Activated T-helper 17 cell treated with anti-CD3 and anti-CD28 coated beads, Interleukin-2, amount 50 U/mL, for 72 hours (primary cell): ENCODE measurements at places on chromosomes 6 and 20. TPM values are rescaled to one million over a fixed set of nuclear protein-coding genes. Genes with fewer than 3 reads are reported as not detected.

GRCh38 chr6:160998766-160999165 is 7.2 kb downstream of the MAP3K4 start:
- peaks cover 25% of the 10 kb centered on the region for H3K36me3 ChIP-seq
- no peak overlapping the region for H3K27ac ChIP-seq
- no peak for ATAC-seq
- H3K27me3 ChIP-seq, result no peaks in the 10 kb centered on the region
- peaks cover 30% of the 10 kb centered on the region for H3K4me1 ChIP-seq

DNA sequence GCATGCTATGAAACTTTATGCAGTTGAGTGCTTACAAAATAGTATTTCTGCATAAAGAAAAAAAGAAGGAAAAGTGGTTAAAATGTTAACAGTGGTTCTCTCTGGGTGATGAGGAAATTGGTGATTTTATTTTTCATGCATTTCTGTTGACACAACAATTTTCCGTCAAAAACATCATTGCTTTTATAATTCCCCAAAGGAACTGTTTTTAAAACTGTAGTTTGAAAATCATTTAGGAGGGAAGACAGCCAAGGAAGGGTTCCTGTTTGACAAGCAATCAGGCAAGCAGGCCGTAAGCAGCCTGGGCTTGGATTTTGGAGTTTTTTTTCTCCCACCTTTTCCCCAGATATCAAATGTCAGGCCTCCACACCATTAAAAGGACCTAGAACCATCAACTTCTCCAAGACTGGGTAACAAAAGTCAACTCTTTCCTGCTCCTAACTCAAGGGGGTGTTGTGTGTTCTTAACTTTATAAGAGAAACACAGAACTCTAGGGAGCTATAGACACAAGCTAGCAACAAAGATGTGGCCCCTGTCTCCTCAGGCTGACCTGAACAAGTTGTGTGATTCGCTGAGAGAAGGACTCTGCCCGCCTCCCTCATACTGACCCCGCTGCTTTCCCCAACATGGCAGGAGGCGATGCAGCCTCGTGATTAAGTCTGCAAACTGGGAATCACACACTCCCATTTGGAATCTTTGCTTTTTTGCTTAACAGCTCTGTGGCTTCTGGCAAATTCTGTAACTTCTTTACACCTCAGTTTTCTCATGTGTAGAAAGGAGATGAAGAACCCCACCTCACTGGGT is 146.6 kb downstream of the BCAS1 start:
- H3K36me3 ChIP-seq, result no peaks in the 10 kb centered on the region
- H3K27me3 ChIP-seq, result no peaks in the 10 kb centered on the region
- ATAC-seq, result no peak
- no peak overlapping the region for H3K27ac ChIP-seq

DNA sequence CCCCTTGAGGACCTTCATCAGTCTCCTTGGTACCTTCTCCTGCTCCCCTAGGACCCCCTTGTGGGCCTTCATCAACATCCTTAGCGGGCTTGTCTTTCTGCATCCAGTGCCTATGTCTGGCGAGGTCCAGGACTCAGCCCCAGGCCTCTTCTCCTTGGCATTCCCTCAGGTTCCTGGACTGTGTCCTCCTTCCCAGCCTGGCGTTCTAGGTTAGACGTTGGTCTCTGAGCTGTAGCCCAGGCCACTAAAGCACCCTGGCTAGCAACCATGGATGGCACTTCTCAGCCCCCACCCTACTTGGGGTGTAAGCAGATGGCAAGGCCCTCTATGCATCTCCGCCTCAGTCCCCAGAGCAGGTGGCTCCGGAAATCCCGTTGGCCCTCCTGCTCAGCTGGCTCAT is 51.5 kb upstream of the NNAT start:
- H3K27ac ChIP-seq, result no peak overlapping the region
- H3K27me3 ChIP-seq, result peaks cover 8% of the 10 kb centered on the region
- no peaks in the 10 kb centered on the region for H3K36me3 ChIP-seq

DNA sequence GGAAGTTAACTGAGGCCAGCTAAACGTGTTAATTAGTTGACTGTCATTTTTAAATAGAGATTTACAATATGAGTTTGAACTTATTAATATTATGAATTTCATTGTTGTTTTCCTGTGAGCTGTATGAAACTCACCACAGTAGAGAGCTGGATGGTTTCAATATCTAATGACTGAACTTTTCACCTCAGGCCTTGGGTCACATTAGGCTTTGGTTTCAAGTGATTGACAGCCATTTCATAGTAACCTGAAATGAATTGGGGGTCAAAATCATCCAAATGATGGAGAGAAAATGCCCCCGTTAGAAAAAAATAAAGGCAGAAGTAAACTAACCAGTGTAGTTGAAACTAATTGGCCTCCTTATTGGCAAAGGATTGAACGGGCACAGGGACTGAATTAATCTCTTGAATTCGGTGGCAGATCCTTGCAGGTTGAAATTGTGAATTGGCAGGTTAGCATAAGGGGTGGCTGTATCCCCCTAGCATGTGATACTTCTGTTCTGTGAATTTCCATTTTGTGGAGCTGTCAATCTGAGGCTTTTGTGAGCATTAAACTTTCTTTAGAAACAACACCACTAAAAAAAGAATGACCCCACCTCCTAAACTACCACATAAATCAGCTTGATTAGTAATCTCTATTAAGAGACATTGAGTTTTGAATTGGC is 155.1 kb upstream of the MMS22L start:
- ATAC-seq, result no peak
- H3K4me1 ChIP-seq, result no peaks in the 10 kb centered on the region
- H3K27me3 ChIP-seq, result peaks cover 12% of the 10 kb centered on the region
- H3K27ac ChIP-seq, result no peak overlapping the region

- no peak for ATAC-seq
- H3K36me3 ChIP-seq, result no peaks in the 10 kb centered on the region
- H3K4me3 ChIP-seq, result no peak overlapping the region
- H3K27me3 ChIP-seq, result peaks cover 12% of the 10 kb centered on the region
- H3K27ac ChIP-seq, result no peak overlapping the region
These were observed 24.1 kb upstream of the PAX1 start for GRCh38 chr20:21681234-21681921.

DNA sequence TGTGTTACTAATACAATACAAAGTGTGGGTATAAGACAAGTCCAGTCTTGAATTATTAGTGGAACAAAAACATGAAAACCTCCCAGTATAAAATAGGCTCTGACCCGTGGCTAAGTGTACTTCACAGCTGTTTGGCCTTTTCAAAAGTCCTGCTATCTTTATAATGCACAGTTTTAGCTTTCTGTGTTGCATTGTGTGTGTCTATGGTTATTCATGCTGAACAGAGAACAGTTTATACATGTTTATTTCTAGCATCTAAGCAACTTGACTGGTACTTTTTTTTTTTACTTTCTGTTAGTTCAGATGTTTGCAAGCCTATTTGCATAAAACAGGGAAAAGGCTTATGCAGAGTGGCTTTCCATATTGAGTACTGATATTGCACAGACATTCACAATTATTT is 119.2 kb upstream of the CCN2 start:
- no peak overlapping the region for H3K27ac ChIP-seq
- ATAC-seq, result no peak
- H3K4me1 ChIP-seq, result no peaks in the 10 kb centered on the region
- H3K36me3 ChIP-seq, result no peaks in the 10 kb centered on the region
- H3K4me3 ChIP-seq, result no peak overlapping the region
- peaks cover 3% of the 10 kb centered on the region for H3K27me3 ChIP-seq

GRCh38 chr6:150830439-150831165 is 34.9 kb upstream of the MTHFD1L start:
- H3K4me3 ChIP-seq, result no peak overlapping the region
- H3K27me3 ChIP-seq, result no peaks in the 10 kb centered on the region
- no peaks in the 10 kb centered on the region for H3K4me1 ChIP-seq
- no peak for ATAC-seq
- no peak overlapping the region for H3K27ac ChIP-seq

- no peaks in the 10 kb centered on the region for H3K36me3 ChIP-seq
- no peak for ATAC-seq
- no peaks in the 10 kb centered on the region for H3K27me3 ChIP-seq
These were observed 2.5 kb downstream of the CHD6 start for GRCh38 chr20:41615676-41616075.

GRCh38 chr6:158457616-158458278 is 102.1 kb upstream of the TMEM181 start:
- H3K27ac ChIP-seq, result no peak overlapping the region
- no peak overlapping the region for H3K4me3 ChIP-seq
- H3K4me1 ChIP-seq, result no peaks in the 10 kb centered on the region
- no peak for ATAC-seq

GRCh38 chr20:6855796-6856195 is 88.3 kb downstream of the BMP2 start:
- no peak overlapping the region for H3K4me3 ChIP-seq
- no peaks in the 10 kb centered on the region for H3K27me3 ChIP-seq
- no peak for ATAC-seq
- no peaks in the 10 kb centered on the region for H3K4me1 ChIP-seq

GRCh38 chr6:139970591-139970991 is 596.1 kb upstream of the CITED2 start:
- ATAC-seq, result no peak
- no peaks in the 10 kb centered on the region for H3K36me3 ChIP-seq
- no peak overlapping the region for H3K4me3 ChIP-seq
- no peak overlapping the region for H3K27ac ChIP-seq
- H3K4me1 ChIP-seq, result peaks cover under 1% of the 10 kb centered on the region
- H3K27me3 ChIP-seq, result peaks cover 5% of the 10 kb centered on the region

- peaks cover 51% of the 10 kb centered on the region for H3K36me3 ChIP-seq
- peak overlapping the region; percentile 97 for H3K4me3 ChIP-seq
- no peak overlapping the region for H3K27ac ChIP-seq
These were observed 12.2 kb upstream of the TAF8 start for GRCh38 chr6:42038163-42038562.

- no peak overlapping the region for H3K4me3 ChIP-seq
- H3K36me3 ChIP-seq, result peaks cover 96% of the 10 kb centered on the region
- H3K27me3 ChIP-seq, result no peaks in the 10 kb centered on the region
- H3K27ac ChIP-seq, result peak overlapping the region; percentile 29
- H3K4me1 ChIP-seq, result peaks cover 10% of the 10 kb centered on the region
- ATAC-seq, result peak; percentile 87
These were observed 80.9 kb upstream of the PLN start for GRCh38 chr6:118467181-118467580.

- H3K4me3 ChIP-seq, result no peak overlapping the region
- H3K27me3 ChIP-seq, result peaks cover 20% of the 10 kb centered on the region
- H3K36me3 ChIP-seq, result no peaks in the 10 kb centered on the region
- H3K4me1 ChIP-seq, result no peaks in the 10 kb centered on the region
These were observed 14.2 kb upstream of the UNC93A start for GRCh38 chr6:167276772-167277533.

- no peak overlapping the region for H3K27ac ChIP-seq
- H3K4me1 ChIP-seq, result no peaks in the 10 kb centered on the region
- no peak for ATAC-seq
These were observed 15.9 kb downstream of the GLYATL3 start for GRCh38 chr6:49515485-49516146.

- no peaks in the 10 kb centered on the region for H3K27me3 ChIP-seq
- no peak overlapping the region for H3K4me3 ChIP-seq
- no peak for ATAC-seq
- no peaks in the 10 kb centered on the region for H3K36me3 ChIP-seq
These were observed 402.3 kb downstream of the NKAIN2 start for GRCh38 chr6:124205921-124206320.

DNA sequence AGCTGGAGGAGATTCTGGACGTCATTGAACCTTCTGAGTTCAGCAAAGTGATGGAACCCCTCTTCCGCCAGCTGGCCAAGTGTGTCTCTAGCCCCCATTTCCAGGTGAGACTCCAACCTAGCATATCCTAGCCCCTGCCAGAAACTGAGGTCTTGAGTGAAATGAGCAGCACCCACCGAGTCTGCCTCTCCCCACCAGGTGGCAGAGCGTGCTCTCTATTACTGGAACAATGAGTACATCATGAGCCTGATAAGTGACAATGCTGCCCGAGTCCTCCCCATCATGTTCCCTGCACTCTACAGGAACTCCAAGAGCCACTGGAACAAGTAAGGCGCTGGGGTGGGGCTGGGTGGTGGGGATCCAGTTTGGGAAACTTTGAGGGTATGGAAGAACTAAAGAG is 4.6 kb downstream of the MEA1 start:
- ATAC-seq, result no peak
- peaks cover 25% of the 10 kb centered on the region for H3K4me1 ChIP-seq
- H3K4me3 ChIP-seq, result no peak overlapping the region
- peak overlapping the region; percentile 48 for H3K27ac ChIP-seq
- peaks cover 94% of the 10 kb centered on the region for H3K36me3 ChIP-seq

GRCh38 chr6:160454303-160454702 is 106.1 kb downstream of the SLC22A3 start:
- ATAC-seq, result no peak
- no peak overlapping the region for H3K27ac ChIP-seq
- H3K4me3 ChIP-seq, result no peak overlapping the region
- H3K4me1 ChIP-seq, result no peaks in the 10 kb centered on the region
- H3K27me3 ChIP-seq, result no peaks in the 10 kb centered on the region

DNA sequence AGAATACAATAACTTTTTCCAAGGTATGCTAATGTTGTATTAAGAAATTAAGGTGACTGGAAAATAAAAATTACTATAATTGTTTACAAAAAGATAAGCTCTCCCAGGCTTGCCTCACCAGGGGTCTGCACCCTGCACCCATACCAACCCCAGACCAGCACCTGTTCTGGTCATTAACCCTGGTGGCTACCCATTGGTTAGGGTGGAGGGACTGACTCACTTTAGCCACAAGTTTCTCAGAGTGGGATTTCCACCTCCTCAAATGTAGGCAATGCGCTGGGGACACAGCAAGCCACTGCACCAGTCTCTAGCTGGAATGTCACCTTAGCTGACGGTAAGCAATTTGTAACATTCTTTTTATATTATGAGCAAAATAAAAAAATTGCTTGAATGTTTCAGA is 83.1 kb downstream of the BFSP1 start:
- H3K4me3 ChIP-seq, result no peak overlapping the region
- H3K4me1 ChIP-seq, result no peaks in the 10 kb centered on the region
- ATAC-seq, result no peak
- H3K27ac ChIP-seq, result no peak overlapping the region

DNA sequence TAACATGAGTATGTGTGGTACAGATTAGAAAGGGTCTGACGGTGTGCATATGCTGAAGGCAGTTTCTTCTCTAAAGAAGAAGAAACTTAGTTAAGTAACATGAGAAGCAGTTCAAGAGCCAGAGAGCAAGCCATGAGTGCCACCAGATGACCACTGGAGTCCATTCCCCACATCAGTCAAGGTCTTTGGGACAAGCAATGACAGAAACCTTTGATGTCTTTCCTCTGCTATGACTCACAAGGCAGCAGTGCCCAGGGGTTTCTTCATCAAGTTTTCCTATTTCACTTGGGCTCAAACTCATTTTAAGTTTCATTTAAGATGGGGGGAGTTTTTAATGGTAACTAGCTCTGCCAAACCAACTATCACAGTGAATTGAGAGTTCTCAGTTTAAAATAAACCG is 303.8 kb upstream of the TBX18 start:
- no peaks in the 10 kb centered on the region for H3K36me3 ChIP-seq
- H3K4me1 ChIP-seq, result no peaks in the 10 kb centered on the region
- H3K4me3 ChIP-seq, result no peak overlapping the region
- no peak for ATAC-seq
- H3K27ac ChIP-seq, result no peak overlapping the region
- no peaks in the 10 kb centered on the region for H3K27me3 ChIP-seq

OOEP gene
- 0.26 TPM for total RNA-seq

ZSCAN31 gene
- total RNA-seq, result 1.0 TPM

ALDH8A1 gene
- total RNA-seq, result 4.4 TPM

SCRT2 gene
- not detected for total RNA-seq

SLC35D3 gene
- total RNA-seq, result not detected

STMND1 gene
- 0.37 TPM for total RNA-seq

CAPN11 gene
- 1.1 TPM for total RNA-seq

LSM2 gene
- 139 TPM for total RNA-seq

ULBP3 gene
- not detected for total RNA-seq

ADGRB3 gene
- not detected for total RNA-seq

PAQR8 gene
- 5.7 TPM for total RNA-seq
